ENCODE measurements at places on chromosomes 2 and 18. TPM values are rescaled to one million over a fixed set of nuclear protein-coding genes. Genes with fewer than 3 reads are reported as not detected.

DTNA gene
- total RNA-seq, result 10.4 TPM

DNA sequence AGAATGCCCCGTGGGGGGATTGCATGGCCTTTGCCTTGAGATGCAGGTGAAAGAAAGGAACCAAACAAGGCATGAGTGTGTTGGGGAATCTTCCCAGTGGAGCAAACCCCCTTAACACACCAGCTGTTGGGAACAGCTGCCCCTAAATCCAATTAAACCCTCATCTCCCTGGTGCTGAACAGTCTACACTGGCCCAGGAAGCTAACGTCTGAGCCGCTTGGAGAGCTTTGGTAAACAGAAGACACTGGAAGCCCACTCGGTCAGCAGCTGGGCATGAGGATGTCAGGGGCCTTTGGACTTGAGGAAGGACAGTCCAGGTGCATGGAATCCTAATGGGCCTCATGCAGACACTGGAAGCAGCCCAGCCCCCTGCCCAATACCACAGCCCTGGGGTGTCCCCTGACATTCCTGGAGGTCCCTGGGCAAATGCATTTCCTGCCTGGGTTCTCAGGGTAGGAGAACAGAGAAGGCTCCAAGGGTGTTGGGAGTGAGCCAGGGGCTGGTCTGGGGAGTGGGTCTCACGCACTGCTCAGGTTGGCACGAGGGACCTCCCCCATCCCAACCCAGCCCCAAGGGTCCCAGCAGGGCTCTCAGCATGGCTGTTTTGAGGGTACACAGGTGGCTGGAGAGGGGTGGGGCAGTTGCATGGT, 37.7 kb downstream of the GBX2 start:
- no peak for DNase-seq

GRCh38 chr2:34104601-34105000, 505.5 kb upstream of the FAM98A start:
- peak; percentile 92 for DNase-seq

GRCh38 chr2:20225294-20226151, 593 bp upstream of the SDC1 start:
- DNase-seq, result peak; percentile 27

DNA sequence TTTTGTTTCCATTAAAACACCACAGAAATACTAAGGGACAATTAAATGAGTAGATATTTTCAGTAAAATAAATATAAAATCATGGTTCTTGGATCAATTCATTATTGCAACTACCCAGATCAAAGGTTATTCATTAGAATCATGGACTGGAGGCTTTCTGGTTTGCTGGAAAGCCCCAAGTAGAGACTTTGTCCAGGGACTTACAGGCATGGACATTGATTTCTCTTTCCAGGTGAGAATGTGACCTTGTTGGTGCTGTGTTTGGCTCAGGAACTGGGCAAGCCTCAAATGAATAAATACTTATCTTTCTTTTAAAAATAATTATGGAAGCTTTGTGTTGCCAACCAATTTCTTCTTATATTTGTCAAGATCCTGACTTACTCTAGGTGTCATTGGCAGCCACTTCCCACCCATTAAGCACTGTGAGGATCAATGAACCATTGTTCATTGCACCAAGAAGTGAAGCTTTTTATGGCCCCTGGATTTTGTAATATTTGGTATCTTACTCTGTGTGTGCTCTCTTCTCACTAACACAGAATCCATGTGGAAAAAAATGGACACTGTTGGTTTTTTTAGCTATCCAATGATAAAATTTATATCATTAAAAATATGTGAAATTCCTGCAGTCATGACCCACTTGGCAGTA, 205.8 kb upstream of the NRXN1 start:
- no peak for DNase-seq

GRCh38 chr2:29544031-29544430, 377.4 kb downstream of the ALK start:
- DNase-seq, result no peak

- no peak for DNase-seq
Observed at GRCh38 chr2:68789603-68790002, 55.0 kb downstream of the ARHGAP25 start.

- no peak for DNase-seq
Observed at GRCh38 chr2:217614096-217614495, 388.7 kb downstream of the TNS1 start.

STK17B gene
- 21.5 TPM for total RNA-seq

DSEL gene
- total RNA-seq, result 10.7 TPM

ZAP70 gene
- not detected for total RNA-seq

DNA sequence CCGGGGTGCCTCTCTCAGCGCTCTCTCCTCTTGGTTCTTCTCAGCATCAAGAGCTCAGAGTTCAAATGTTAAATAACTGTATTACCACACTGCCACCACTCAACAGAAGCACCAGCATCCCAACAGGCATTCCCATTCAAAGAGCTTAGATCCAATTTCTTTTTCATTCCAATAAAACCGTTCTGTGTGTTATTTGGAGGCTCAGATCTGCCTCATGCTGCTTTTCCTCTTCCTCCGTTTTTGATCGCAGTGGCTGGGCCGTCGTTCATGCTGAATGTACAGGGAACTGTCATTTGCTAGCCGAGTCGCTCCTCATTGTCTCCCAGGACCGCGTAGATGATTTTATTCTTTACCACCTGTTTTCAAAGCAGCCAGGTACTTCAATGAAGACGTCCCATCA, 798.9 kb upstream of the SALL3 start:
- DNase-seq, result no peak

COLEC11 gene
- not detected for total RNA-seq

DNA sequence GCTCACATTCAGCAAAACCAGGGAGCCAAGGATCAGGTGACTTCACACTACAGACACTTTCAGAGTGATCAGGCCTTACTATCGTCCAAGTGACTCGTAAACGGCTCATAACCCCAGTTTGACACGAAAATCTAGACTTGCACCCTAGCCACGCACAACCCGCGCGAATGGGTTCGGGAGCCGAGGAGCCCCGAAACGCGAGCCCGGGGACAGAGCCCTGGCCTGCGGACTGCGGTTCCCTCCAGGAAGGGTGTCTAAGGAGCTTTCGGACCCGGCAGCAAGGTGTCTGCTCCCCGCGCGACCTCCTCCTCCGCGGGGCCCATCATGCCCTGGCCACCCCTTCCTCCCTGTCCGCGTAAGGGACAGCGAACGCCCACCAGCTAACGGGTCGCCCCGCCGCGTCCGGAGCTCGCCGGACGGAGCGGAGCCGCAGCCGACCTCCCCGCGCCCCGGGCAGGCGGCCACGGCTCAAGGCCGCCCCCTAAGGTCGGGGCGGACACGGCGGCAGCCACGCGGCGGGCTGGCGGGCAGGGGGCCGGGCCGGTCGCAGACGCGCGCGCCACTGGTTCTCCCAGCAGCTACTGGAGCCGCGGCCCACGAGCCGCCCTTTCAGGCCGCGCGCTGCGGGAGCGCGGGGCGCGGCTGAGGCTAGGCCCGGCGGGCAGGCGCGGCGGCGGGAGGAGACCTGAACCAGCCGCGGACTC, 575 bp downstream of the ATL2 start:
- DNase-seq, result peak; percentile 63

DNA sequence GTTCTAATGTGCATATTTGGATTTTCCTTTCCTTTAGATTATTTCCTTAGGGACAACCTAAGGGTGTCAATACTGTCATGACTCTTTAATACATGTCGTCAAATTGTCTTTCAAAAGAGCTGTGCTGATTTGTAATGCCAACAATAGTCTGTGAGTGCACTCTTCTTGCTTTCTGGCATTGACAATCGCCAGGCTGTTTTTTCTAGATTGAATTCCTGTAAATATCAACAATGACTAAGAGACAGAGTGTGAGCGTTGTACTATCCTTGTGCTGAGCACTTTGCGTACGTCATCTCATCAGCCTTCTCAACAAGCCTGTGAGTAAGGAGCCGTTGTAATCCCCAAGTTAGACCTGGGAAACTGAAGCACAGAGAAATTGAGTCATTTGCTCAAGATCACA, 96.0 kb downstream of the ACOXL start:
- DNase-seq, result no peak

TSGA10 gene
- total RNA-seq, result 21.6 TPM

DNA sequence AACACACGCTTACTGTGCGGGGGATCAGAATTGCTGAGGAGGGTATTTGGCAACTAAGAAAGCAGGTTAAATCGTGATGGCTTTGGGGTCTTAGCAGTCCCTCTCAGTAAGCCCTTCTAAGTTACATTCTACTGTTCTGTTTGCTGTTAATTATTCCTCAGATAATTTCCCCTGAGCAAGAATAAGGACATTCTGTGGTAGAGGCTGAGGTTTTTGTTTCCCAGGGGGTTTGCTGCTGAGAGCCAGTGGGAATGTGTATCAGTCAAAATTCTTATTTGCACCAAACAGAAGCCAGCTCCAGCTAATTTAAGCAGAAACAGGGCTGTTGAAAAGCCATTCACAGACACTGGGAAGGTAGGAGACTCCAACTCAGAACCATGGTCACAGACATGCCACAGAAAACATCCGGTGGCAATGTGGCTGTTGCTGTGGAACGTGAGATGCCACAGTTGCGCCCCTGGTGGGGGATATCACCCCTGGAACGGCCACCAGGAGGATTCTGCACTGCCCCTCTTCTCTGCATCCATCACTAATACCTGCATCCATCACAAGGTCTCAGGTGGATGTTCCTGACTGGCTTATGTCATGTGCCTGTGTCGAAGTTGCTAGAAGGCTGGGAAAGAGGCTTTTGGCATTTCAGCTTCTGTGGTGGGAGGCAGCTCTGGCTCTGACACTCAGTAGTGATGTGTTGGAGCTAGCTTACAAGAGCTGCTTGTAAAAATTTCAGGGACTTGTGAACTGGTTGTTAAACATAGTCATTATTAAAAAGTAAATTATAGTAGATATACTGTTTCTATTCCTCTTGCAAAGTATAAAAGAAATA, 23.2 kb downstream of the SLC4A3 start:
- DNase-seq, result no peak

MAP4K4 gene
- total RNA-seq, result 81.3 TPM

- DNase-seq, result no peak
Observed at GRCh38 chr2:69988086-69988635, 26.7 kb upstream of the ASPRV1 start.

- no peak for DNase-seq
Observed at GRCh38 chr2:153476816-153477635, 1.5 kb downstream of the RPRM start.

GRCh38 chr2:96256611-96257113, 9.1 kb downstream of the TMEM127 start:
- DNase-seq, result no peak

FOXI3 gene
- total RNA-seq, result not detected

DNA sequence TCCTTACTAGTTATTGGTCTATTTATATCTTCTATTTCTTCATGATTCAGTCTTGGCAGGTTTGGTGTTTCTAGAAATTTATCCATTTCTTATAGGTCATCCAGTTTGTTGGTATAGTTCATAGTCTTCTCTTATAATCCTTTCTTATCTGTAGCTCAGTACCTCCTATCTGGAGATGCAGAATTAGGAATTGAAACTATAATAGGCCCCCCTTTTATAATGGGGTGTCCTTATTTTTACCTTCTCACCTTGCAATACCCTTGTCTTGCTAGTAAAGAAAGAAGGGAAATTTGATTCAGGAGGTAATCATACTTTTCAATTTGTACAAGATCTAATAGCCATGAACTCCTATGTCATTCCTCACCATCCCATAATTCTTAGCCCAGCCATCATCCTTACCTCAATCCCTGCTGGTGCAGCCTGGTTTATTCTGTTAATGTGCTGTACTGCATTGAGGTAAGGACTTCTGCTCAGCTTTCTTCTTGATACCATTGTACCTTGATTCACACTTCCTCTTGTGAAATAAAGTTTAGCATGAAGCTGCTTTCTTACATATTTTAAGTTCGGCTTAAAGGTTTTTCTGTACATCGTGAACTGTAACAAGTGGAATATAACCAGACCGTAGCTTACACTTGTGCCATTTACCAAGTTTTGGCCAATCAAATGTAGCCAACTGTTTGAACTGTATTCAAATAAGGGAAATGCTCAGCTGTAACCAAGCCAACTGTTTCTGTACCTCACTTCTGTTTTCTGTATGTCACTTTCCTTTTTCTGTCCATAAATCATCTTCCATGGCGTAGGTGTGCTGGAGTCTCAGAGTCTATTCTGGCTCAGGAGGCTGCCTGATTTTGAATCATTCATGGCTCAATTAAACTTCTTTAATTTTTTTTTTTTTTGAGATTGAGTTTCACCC, 40.1 kb upstream of the PTH2R start:
- DNase-seq, result no peak

DNA sequence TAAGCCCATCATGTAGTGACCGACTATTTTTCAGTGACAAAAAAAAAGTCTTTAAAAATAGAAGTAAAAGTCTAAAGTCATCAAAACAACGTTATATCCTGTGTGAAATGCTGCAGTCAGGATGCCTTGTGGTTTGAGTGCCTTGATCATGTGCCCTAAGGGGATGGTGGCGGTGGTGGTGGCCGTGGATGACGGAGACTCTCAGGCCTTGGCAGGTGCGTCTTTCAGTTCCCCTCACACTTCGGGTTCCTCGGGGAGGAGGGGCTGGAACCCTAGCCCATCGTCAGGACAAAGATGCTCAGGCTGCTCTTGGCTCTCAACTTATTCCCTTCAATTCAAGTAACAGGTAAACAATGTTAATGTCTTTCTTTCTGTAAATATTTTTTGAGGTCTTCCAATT, at the start of gene CD28:
TSS of gene CD28 (plus strand) at position 237 of the 400 bp plus-strand sequence. CDS start at position 295, 58 bp downstream.
- DNase-seq, result no peak

DNA sequence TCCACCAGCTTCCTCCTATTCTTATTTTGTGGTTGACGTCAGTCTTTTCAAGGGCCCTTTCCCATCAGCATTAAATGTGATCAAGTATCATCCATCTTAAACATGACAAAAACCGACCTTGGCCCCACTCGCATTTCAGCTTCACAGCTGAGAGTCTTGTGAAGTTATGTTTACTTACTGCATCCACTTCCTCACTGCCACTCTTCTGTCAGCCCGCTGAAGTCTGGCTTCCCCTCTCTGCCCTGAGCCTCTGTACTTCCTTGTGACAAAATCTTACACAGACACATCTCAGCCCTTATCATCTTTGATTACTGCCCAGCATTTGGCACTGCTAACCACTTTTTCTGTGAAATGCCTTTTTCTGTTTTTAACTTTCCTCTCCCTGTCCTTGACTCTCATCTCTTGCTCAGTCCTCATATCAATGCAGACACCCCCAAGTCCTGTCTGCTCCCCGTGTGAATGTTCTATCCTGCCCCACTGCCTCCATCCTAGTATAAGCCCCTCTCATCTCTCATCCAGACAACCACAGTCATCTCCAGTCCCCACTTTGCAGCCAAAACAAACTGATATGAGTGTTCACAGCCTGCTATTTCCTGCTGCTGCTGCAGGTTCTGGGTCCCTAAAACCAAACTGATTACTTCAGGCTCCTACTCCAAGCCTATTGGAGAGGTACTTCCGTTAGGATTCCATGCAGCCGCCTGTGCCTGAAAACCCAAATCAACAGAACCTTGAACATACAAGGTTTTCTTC, 31.4 kb downstream of the FOSL2 start:
- DNase-seq, result no peak

TTC39C gene
- total RNA-seq, result 42.0 TPM

All from renal cortical epithelial cell (primary cell).